ENCODE measurements at places on chromosomes 7 and 10.

GRCh38 chr7:55386541-55386940, 21.4 kb downstream of the LANCL2 start:
- DNase-seq, result no peak

DNA sequence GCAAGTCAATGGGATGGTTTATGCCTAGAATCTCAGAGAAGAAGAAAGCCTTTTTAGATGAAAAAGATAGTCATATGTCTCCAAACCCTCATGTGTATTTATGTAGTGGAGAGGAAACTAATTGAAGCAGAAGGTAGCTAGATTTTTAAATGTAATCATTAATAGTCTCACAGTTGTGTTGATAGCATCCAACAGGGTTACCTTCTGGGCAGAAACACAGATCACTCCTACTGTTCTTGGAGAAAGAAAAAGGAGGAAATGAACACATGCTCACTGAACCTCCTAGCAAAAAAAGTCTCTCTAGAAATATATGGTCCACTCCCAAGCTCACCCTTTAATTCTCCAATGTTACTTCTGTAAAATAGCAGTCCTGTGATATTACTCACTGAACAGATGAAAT, 777.2 kb upstream of the C7orf33 start:
- no peak for DNase-seq

DNA sequence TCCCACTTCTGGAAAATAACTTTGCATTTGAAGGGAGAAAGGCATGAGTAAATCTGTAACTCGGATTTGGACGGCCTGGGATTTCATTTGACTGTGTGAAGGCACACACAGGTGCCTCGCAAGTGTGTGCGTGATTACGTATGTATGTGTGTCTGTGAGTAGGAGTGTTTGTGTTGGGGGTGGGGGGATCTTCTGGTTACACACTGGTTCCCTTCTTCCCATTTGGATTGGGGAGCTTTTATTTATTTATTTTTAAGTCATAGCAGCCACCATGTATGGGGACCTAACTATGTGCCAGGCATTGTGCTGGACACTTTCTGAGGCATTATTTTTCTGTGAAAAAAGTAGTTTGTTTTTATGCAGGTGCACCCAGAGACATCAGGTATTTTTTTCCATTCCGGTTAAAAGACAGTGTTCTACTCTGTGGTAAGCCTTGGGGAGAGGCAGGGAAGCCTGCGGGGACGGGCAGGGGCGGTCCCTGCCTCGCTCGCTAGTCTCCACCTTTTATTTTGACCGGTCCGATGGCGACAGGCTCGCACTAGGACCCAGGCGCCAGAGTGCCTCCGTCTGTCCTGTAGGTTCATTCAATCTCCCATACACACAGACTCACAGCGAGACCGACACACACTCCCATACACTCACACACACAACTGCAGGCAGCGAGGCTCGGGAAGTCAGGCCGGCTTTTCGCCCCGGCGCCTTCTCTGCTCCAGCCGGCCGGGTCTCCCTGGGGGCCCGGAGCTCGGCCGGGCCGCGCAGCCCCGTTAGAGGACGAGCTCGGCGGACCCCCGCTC, at the start of gene MXI1:
Gene MXI1 (plus strand): TSS at position 595 of the 794 bp plus-strand sequence. CDS start 204 bp downstream, outside the sequence.
- DNase-seq, result peak; percentile 78

DNA sequence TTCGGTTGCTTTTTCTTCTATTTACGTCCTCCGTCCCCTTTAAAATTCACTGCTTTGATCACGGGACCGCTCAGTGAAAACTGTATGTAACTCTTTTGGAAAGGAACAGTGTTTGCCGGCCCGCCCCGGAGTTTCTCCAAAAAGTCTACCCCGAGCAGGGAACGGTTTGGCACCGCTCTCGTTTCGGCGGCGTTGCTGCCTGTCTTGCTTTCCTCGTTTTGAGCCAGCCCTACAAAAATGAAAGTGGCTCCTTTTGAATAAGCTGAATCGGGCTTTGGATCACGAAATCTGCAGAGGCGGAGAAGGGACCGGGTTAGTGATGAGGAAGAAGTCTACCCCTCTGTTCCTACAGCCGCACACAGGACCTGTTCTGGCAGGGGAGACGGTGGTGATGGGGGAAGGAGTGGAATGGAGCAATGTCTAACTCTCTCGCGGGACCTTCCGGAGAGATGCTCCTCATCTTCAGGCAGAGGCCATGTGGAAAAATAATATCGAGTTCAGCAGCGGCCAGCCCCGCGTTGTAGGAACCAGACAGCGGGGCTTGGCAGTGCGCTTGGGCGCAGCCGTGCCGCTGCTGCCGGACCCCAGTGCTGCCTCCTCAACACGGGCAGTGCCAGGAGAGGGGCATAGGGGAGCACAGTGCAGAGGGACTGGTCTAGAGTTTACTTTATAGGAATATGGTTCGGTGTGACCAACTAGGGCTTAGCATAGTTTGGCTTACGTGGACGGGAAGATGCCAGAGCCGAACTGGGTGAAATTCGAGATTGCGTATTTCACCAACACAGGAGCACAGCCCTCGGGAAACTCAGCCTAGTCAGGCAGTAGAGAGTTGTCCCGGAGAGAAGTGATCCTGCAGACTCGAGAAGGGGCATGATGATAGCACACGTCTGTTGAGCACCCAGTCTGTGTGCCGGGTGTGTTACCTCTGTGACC, 1.4 kb downstream of the HTRA1 start:
- DNase-seq, result peak; percentile 81

DNA sequence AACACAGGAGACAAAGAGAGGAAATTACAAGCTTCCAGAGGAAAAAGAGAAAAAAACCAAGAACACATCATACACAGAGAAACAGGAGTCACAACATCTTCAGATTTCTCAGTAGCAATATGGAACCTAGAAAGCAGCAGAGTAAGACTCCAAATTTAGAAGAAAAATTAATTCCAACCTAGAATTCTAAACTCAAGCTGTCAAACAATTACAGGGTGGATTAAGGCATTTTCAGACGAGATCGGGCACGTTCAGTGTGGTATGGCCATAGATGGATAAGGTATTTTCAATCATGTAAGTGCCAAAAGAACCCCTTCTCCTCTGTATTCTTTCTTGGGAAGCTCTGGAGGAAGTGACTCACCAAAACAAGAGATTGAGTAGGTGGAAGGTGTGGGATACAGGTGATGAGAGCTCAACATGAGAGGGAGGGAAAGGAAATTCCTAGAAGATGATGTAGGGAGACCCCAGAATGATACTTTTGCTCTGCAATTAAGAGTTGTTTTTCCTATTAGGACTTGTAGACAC, 51.6 kb downstream of the FAM204A start:
- no peak for DNase-seq

- DNase-seq, result peak; percentile 37
Measured at GRCh38 chr7:98303906-98304305, 22.4 kb downstream of the BRI3 start.

GRCh38 chr10:12158111-12158510, 28.6 kb downstream of the SEC61A2 start:
- no peak for DNase-seq

DNA sequence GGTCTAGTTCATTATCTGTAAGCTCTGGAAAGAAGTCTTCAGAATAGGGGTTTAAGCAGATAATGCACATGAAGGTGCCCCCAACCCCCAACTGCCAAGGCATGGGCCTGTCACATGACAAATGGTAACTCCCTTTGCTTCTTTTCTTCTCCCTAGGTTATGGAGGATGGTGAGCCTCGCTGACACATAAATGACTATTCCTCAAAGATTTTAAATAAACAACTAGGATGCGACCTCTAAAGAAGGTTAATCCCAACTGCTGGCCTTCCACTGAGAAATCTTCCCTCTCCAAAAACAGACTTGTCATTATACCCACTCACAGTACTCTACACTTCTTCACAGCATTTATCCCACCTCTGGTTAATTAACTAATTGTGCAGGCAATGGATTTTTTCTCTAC, 75.7 kb upstream of the FAM133B start:
- no peak for DNase-seq

- no peak for DNase-seq
Measured at GRCh38 chr10:16788125-16788524, 29.1 kb downstream of the RSU1 start.

GRCh38 chr7:21383227-21384220, 44.4 kb upstream of the SP4 start:
- no peak for DNase-seq

DNA sequence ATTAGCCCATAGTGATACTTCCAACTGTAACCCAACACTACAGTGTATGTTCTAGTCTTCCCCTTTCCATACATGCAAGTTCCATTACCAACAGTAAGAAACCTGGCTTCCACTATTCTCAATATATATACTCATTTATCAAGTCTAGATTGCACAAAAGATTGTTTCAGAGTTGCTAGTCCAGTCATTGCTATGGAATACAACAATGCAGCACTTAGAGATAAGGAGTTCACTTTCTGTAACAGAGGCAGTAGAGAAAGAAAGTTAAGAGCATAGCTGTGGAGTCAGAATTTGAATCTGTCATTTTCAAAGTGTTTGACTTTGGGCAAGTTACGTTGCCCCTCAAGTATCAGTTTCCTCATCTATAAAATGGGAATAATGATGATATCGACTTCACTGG, 90.1 kb downstream of the RTKN2 start:
- DNase-seq, result no peak

DNA sequence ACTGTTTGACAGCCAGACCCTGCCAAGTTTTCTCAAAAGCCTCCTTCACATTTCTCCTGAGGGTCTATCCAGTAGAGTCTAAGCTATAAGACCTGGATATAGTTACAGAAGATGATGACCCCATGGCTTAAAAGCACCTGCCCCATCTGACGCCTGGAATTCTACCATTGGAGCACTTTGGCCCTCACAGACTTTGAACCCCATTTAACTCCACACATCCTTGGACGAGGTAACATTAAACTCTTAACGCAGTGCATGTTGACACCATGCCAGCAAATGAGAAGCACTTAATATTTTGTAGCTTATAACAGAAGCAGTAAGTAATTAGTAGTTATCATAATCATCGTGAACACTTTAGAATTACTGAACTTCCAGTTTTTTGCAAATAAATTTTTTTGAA, 61.9 kb upstream of the SMNDC1 start:
- DNase-seq, result no peak

- no peak for DNase-seq
Measured at GRCh38 chr7:84191261-84191660, 3.3 kb downstream of the SEMA3A start.

Measured in psoas muscle (tissue), 8 donors.